Fibroblast of skin of right biceps (primary cell): ENCODE measurements at places on chromosomes 3 and 15.
A peak's percentile ranks its signal among the peaks of the same experiment; 100 is the strongest.

- DNase-seq: no peak
Observed at GRCh38 chr3:141217389-141217788, 14.2 kb upstream of the PXYLP1 start.

- no peak for DNase-seq
Observed at GRCh38 chr3:112132975-112133448, at the start of gene GCSAM. Gene GCSAM (minus strand): TSS chr3:112133248. CDS start chr3:112133120, 128 bp downstream.

DNA sequence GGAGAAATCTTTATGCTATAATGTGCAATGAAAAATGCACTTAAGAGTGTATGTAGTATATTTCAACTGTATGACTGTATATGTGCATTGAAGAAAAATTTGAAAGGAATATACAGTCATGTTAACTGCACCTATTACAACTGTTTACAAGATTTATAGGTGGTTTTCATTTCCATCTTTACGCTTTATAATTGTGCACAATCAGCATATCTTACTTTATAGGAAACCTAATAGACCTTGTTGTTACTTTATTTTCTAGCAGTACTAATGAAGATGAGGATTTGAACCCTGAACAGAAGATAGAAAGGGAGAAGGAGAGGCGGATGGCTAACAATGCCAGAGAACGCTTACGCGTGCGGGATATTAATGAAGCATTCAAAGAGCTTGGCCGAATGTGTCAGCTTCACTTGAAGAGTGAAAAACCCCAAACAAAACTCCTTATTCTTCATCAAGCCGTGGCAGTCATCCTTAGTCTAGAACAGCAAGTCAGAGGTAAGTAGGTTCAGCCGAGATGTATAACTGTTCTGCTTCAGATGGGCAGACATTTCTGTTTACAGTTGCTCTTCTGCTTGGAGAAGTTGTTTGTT lies 103.4 kb upstream of the CGNL1 start:
- DNase-seq: no peak

DNA sequence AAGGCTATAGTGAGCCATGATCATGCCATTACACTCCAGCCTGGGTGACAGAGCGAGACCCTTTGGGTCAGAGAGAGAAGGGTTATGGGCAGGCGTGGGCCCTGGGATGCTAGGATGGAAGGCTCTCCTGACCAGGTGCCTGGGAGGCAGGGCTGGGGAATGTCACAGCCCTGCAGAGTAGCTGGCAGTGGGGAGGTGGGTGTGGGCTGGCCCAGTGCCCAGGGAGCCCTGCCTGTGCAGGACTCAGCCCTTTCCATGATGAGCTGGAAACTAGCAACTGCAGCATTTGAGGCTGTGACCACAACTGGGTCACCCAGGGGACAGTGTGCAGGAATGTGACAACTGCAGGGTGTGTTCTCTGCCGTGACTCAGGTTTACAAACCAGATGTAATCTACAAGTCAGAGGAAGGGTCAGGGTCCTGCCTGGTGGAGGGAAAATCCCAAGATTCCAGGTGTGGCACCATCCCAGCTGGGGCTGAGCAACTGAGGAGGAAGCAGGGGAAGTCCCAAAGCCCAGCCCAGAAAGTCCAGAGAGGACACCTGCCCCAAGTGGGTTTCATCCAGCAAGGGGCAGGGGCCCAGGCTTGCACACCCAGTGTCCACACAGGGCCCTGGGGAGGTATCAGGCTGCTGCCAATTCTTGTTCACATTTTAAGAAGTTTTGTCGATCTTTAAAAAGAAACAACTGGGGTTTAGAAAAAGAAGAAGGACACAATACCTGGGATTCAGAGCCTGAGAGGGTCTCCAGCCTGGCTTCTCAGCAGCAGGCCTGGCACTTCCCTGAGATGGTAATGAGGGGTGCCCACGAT lies 45.5 kb downstream of the SLC28A1 start:
- peak; percentile 73 for DNase-seq

GRCh38 chr3:169847896-169848295 lies 21.8 kb downstream of the LRRC31 start:
- DNase-seq: no peak

DNA sequence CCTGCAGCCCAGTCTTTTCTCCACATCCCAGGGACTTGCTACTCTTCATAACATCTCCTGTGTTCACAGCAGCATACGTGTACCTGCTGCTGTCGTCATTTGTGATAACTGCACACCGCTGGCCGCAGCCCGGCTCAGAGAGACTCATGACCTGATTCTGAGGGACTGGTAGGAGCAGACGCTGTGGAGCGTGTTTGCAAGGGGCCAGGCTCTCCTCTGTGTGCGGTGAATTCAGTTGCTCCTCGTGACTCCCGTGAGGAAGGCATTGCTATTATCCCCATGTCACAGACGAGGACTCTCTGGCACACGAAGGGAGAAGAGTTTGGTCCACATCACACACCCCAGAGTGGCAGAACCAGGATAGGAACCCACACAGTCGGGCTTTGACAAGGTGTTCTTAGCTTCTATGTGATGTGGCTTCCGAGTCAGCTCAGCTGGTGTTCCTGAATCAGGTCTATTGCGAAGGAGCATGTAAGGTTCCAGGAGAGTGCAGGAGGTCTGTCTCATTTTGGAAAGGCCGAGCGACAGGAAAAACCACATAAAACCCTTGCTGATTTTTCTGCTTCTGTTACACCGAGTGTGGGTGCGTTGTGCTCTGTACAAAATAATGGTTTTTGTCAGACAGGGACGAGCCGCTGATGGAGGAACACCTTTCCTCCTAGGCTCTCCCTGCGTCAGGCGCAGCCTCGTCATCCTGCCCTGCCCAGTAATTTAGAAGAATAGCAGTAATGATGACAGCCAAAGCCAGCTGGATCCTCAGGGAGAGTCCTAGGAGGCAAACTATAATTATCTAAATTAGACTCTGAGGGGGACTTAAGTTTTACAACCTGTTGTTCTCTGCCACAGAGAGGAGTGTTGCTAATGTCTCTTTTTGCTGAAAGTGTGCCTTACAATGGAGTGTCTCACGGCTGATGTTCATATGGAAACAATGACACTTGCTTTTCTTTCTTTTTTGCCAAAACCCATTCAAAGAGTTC lies 157.5 kb upstream of the RGMA start:
- no peak for DNase-seq

GRCh38 chr3:96779810-96780209 lies 34.6 kb upstream of the EPHA6 start:
- no peak for DNase-seq

GRCh38 chr3:58041826-58042324 lies 33.7 kb downstream of the FLNB start:
- DNase-seq: peak; percentile 94

GRCh38 chr3:151875759-151876158 lies 2.3 kb downstream of the SUCNR1 start:
- no peak for DNase-seq
